ENCODE measurements at places on chromosomes 5 and 9. TPM values are rescaled to one million over a fixed set of nuclear protein-coding genes. Genes with fewer than 3 reads are reported as not detected.

DNA sequence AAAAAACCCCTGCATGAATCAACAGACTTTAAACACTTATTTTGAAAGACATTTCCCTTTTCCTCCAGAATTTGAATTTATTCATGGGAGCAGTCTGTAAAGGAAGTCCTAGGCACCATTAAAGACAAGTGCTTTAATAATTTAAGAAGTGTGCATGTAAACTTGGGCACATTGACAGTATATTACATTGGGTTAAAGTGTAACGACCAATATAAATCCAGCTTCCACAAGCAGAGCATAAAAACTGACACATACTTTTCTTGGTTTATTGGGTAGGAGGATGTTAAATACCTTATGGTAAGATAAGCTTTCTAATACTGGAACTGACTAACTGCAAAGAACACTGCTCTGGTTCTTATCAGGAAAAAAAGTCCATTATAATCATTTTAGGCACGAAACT is 1.2 kb upstream of the ENTREP1 start:
- DNase-seq, result no peak

DNA sequence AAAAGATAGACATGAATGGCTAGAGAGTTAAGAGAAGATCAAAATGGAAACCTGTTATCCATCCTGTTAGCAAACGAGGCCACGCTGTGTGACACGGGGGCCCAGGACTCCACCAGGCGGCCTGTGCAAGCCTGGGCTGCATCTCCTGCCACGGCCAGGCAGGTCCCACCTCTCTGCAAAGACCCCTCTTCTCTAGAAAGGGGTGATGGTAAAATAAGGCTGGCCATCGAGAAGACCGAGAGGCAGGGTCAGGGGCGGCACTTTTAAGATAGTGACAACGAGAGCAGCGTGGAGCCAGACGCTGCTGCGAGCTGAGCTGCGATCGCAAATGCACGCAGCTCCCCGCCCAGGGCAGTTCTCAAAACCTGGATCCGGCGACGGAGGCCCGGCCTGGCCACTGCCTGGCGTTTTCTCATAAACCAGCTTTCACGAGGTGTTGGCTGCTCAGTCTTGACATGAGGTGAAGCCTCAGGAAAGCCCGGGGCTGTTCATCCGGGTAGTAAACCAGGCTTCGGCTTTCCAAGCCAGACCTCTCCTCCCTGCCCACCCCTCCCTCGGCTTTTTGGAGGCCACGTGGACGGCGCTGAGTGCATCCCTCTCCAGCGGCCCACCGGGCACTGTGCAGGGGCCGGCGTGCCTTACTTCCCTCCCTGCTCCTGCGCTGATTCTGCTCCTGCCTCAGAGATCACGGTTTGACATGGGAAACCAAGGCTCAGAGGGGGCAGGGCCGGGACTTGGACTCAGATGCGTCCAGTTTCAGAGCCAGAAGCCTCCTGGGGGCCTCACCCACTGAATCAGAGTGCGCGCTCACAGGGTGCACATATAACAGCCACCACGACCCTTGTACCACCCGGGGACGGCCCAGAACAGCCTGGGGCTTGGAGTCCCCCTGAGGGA is 151.6 kb upstream of the PHYKPL start:
- DNase-seq, result no peak

DNA sequence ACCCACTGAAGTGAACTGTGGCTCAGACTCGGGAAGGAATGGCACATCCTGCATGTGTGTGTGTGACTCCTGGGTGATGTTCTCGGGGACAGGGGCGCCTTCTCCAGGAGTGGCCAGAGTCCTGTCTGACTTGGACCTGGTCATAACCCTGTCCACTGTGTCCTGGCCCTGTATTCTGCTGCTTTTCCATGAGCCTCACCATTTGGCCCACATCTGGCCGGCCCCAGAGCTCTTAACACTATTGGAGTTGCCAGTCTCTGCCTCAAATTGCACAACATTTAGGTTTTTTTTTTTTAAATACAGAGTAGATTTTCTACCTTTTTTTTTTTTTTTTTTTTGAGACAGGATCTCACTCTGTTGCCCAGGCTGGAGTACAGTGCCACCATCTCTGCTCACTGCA is 278.3 kb upstream of the TUT7 start:
- DNase-seq, result no peak

DNA sequence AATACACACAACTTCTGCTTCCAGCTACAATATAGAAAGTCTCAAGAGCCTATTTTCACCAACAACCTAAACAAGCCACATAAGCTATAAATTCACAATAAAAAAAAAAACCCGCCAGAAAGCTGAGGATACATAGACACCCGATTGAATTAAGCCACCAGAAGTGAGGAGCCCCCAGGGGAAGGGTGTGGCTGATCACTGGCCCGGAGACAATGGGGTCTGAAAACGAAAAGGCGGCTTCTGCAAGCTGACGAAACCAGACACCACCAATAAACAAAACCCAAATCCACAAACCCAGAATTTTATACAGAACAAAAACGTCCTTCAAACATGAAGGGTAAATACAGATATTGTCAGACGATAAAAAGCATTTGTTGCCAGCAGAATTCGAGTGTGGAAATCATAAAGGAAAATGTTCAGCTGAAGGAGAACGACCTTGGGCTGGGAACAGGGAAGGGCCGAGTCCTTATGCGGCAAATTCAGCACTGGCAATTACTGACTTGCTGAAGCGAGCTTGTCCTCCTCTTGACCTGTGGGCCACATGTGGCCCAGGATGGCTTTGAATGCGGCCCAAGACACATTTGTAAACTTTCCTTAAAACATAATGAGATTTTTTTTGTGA is 39.6 kb upstream of the CEP72 start:
- DNase-seq, result no peak

- DNase-seq, result no peak
These were observed 100.3 kb downstream of the NSG2 start for GRCh38 chr5:174145821-174146220.

- DNase-seq, result no peak
These were observed 106.6 kb upstream of the ANKRD55 start for GRCh38 chr5:56339732-56340131.

DNA sequence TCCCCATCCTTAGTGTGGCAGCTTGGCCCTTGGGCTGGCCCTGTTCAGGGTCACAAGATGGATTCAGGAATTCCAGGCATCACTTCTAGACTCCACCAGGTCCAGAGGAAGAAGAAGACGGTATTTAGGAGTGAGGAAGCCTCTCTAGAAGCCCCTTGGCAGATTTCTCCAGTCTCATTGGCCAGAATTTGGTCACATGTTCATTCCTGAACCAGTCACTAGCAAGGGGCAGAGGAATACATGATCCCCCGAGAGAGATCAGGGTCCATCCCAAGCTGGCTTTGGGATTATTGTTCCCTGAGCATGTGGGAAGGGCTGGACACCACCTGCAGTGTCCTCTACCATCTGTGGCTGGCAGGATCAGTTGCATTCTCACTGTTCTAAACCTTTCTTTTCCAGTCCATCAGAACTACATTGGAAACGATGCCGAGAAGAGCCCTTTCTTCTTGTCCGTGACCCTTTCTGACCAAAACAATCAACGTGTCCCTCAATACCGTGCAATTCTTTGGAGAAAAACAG is 48.5 kb downstream of the GARNL3 start:
- DNase-seq, result no peak

GRCh38 chr9:89505048-89505447 is 7.1 kb upstream of the SEMA4D start:
- DNase-seq, result no peak

DNA sequence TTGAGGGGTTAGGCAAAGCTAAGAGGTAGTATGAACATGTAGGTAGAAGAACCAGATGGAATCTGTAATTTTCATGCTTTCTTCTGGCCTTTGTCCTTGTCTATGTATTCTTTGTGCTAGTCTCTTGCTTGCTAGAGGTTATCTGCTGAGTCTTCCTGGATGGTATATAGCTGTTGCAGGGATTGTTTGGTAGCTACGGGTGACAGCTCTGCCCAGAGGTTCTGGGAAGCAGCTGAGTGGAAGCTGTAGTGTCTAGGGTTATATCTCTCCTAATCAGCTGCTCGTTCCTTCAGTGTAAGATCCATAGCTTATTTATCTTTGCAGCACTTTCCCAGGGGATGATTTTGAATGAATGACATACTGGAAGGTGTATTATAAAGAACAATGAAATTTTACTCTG is 100.3 kb downstream of the ATG10 start:
- no peak for DNase-seq

- no peak for DNase-seq
These were observed 270.7 kb upstream of the ELAVL2 start for GRCh38 chr9:24096756-24097155.

GRCh38 chr9:70601000-70601951 is 186.8 kb upstream of the KLF9 start:
- no peak for DNase-seq

GRCh38 chr5:85108471-85108870 is 723.8 kb upstream of the EDIL3 start:
- no peak for DNase-seq

DNA sequence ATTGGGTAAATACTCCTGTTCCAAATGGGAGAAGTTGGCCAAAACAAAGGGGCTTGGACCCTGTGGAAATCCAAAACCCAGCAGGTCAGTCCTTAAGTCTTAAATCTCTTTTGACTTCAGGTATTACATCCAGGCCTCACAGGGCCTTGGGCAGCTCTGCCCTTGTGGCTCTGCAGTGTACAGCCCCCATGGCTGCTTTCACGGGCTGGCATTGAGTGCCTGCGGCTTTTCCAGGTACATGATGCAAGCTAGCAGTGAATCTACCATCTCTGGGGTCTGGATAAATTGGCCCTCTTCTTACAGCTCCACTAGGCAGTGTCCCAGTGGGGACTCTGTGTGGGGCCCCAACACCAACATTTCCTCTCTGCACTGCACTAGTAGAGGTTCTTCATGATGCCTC is 308.5 kb upstream of the ARRDC3 start:
- DNase-seq, result no peak

DNA sequence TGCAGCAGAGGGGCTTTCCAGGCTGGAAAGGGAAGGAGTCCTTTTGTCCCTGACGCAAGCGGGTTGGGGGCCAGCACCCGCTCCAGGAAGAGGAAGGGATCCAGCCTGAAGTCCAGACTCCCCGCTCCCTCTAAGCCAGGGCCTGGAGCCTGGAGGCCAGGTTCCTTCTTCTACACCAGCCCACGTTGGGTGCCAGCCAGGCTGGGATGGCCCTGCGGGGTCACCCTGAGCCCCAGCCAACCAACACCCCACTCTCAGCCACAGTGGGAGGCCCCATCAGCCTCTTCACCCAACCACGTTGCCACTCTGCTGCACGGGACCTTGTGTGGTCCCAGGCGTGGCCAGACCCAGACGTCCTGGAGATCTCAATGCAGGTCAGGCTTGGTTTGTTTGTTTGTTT is 970 bp upstream of the FUT7 start:
- no peak for DNase-seq

GRCh38 chr5:81292130-81292529 is 9.3 kb upstream of the ZCCHC9 start:
- DNase-seq, result no peak

DNA sequence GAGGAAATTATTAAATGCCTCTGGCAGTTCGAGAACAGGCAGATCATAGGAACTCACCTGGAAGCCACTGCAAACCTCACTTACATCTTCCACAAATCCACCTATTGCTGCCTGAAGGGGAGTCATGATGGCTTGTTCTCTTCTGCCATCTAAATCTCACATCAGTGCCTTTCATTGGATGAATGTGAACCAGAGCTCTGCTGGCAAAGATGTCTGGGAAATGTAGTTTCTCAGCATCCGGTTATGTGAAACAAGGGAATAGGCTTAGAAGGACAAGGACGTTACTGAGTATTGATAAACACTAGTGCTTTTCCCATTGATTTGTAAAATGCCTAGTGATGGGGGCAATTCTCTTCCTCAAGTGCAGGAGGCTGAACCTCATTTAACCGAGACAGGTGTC is 483.3 kb downstream of the ARHGEF28 start:
- DNase-seq, result no peak

DNA sequence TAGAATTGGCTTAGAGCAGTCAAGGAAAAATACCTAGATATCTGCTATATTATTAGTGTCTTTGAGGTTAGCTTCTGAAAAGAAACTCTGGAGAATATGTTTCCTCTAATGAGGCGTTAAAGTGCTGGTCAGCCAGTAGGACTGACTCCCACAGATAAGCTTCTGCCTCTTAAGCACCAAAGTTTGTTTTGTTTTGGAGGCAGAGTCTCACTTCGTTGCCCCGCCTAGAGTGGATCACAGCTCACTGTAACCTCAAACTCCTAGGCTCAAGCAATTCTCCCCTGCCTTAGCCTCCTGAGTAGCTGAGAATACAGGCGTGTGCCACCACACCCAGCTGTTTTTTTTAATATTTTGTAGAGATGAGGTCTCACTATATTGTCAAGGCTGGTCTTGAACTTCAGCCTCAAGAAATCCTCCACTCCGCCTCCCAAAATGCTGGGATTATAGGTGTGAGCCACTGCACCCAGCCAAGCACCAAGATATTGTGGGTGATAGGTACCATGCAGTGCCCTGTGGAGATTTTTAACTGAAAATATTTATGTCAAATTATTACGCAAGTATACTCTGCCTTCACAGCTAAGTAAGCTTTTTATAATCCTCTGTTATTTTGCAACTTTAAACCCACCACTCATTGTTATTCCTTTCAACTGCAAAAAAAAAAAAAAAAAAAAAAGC is 24.7 kb upstream of the TMEM171 start:
- no peak for DNase-seq

- DNase-seq, result no peak
These were observed 46.7 kb downstream of the IL31RA start for GRCh38 chr5:55897905-55898304.

- no peak for DNase-seq
These were observed 88.6 kb downstream of the PLPPR1 start for GRCh38 chr9:101117161-101117560.

DNA sequence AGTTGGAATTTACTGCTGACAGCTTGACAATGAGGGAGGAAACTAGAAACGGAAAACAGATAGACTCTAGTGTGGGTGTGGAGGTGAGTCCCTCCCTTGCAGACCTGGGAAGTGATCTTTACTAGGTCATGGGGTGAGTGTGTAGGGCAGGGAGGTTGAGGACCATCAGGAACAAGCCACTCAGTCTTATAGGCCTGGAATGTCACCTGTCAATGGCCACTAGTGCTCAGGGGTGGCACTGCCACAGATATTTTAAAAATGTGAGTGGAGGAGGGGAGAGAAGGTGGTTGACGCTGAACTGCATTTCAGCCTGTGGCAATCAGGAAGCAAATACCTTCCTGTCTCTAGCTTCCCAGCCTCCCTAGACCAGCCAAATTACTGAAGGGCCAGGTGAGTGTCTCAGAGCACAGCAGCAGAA is 9.0 kb downstream of the OR2S2 start:
- DNase-seq, result no peak

Gene GRM6
- not detected for total RNA-seq

Gene JAKMIP2
- 1.1 TPM for total RNA-seq

Gene ANKRD31
- total RNA-seq, result 0.36 TPM

Gene C5
- total RNA-seq, result 1.2 TPM

Gene SPATA31A3
- not detected for total RNA-seq

Gene ARID3C
- not detected for total RNA-seq

Gene SLCO6A1
- not detected for total RNA-seq

Gene EXOSC3
- 116 TPM for total RNA-seq

Gene PFN3
- not detected for total RNA-seq

Gene HRH2
- total RNA-seq, result 94.7 TPM

Gene SELENOP
- not detected for total RNA-seq
